ENCODE measurements at places on chromosomes 5 and 9.
A peak's percentile ranks its signal among the peaks of the same experiment; 100 is the strongest.

DNA sequence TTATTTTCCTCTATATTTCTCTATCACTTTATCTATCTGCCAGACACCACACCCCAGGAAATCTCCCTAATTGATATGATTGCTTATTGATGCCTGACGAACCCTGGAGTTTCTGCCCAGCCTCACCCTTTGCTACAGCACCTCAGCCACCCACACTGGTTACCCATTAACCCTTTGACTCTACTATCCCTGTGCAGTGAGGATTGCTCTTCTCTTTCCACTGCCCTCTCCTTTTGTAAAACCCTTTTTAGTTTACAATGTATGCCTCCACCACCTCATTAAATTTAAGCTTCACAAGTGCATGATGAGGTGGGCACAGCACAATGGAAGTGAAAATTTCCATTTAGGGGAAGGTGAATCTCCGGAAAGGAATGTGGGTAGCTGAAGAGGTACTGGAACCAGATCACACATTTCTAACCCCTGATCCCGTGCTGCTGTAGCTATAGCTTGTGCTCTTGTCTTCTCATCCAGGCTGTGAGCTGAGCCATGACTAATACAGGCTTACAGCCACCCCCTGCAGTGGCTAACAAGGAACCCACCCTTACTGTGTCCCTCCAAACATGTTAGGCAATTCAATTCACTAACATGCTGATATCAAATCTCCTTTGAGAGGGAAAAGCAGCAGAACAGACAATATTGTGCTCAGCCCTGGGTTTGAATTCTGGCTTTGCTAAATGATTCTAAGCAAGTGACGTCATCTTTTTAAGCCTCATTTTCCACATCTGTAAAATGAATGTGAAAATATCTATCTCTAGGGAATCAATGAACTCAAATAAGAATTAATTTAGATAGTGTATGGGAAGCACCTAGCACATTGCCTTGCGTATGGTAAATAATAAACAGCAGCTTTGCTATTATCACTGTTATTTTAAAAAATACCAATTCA lies 186.9 kb upstream of the TRIM32 start:
- peak; percentile 87 for DNase-seq

GRCh38 chr5:40665635-40666298 lies 13.9 kb upstream of the PTGER4 start:
- no peak for DNase-seq

DNA sequence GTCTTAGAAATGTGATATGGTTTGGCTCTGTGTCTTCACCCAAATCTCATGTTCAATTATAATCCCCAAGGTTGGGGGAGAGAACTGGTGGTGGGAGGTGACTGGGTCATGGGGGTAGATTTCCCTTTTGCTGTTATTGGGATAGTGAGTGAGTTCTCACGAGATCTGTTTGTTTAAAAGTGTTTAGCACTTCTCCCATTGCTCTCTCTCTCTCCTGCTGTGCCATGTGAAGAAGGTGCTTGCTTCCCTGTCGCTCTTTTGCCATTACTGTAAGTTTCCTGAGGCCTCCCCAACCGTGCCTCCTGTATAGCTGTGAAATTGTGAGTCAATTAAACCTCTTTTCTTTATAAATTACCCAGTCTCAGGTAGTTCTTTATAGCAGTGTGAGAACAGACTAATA lies 203.6 kb downstream of the ASTN2 start:
- no peak for DNase-seq

DNA sequence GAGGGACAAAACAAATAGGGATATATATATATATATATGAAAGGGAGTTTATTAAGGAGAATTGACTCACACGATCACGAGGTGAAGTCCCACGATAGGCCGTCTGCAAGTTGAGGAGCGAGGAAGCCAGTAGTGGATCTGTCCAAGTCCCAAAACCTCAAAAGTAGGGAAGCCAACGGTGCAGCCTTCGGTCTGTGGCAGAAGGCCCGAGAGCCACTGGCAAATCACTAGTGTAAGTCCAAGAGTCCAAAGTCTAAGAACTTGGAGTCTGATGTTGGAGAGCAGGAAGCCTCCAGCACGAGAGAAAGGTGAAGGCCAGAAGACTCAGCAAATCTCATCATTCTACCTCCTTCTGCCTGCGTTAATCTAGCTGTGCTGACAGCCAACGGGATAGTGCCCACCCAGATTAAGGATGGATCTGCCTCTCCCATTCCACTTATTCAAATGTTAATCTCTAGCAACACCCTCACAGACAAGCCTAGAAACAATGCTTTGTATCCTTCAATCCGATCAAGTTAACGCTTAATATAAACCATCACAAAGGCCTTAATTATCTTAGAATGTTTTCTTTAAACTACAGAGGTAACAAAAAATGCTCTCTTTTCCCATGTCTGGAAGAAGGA lies 23.8 kb upstream of the DAB2 start:
- no peak for DNase-seq

GRCh38 chr9:21852754-21853153 lies 50.3 kb downstream of the MTAP start:
- DNase-seq, result no peak

DNA sequence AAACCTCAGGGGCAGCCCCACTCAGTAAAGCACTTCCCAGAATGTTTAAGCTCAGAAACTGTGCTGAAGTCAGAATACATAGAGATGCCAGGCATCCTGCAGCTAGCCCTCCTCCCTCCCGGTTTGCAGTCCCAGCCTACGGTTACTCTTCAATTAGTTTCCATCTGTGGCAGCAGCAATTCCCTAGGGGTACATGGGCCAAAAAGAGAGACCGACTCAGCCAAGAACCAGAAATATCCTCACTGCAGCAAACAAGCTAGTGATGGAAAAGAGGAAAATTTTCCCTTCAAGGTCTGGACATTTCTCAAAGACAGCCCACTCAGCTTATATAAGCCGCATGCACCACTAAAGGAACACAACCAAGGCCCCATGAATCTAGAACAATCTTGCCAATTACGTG lies 89.1 kb upstream of the PPP2R2B start:
- no peak for DNase-seq

DNA sequence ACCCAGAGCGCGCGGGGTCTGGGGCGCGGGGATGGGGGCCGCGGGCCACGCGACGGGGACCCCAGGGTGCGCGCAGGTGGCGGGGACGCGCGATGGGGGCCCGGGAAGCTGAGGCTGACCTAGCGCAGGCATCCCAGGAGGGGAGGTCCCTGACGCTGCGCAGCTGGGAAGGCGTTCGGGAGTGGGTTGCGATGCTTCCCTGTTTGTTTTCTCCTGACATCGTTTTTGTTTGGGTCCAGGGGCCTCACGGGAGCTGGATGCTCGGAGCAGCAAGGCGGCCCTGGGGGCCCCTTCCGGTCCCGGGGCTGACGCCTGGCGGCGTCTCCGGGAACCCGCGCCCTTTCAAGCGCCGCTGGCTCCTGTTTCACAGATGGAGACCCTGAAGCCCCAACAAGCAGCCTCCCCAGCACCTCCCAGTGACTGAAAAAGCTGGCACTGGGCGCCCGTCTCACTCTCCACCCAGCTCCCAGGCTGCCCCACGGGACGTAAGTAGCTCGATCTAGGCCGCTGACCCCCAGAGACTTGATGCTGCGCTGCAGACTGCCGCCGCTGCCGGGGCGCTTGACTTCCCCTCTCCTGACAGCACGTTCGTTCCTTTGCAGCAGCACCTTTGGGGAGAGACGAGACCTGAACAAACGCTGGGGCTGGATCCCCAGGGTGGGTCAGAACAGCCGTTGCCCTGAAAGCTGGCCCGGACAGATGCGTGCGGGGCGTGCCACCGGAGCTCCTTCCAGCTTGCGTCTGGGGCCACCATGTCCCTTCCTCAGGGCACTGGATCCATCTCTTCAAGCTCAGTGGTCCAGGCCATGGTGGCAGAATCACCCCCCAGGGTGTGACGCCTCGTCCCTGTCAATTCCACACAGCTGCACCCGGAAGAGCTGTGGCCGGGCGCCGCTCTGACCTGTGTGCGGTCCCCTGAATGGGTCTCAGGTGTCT lies 593 bp downstream of the BRD3OS start:
- DNase-seq, result peak; percentile 14

DNA sequence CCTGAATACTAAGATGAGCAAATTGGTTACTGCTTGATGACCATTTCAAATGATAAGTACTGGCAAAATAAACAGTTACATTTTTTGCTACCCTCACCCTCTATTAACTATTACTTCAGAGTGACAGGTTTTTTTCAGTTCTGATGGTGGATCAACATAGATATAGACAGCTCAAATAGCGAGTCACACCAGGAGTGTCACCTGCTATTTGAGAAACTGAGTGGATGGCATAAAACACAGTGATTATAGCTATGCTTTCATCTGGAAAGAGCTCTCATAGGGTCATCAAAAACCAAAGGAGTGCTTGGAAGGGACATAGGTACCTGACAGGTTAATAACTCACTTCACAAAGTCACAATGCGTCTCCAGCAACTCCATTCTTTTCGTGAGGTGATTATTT lies 244.5 kb upstream of the C9orf72 start:
- DNase-seq, result no peak

- DNase-seq, result no peak
Measured at GRCh38 chr5:882253-883183, 10.1 kb downstream of the BRD9 start.

- no peak for DNase-seq
Measured at GRCh38 chr9:137055385-137056364, 1.8 kb upstream of the ENTPD2 start.

DNA sequence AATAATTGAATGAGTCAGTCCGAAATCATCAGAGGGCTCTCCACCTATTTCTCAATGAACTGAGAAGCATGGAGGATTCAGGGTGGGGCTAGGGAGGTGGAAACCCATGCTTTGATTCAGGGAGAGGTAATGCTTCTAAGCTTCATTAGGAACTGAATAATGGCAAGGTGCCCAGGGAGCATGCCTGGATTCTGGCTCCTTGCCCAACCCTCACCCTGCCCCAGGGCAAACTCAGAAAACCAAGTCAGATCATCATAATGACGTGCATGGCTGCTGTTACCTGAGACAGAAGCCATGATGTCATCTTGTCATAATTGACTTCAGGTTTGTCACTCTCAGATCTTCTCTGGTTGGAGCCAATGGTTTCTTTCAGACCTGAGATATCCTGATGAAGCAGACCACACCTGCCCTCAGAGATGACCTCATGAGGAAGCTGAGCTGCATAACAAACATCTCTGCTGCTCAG lies 199.6 kb downstream of the SYK start:
- DNase-seq, result no peak

GRCh38 chr5:132375957-132376356 lies 6.4 kb downstream of the SLC22A5 start:
- no peak for DNase-seq

DNA sequence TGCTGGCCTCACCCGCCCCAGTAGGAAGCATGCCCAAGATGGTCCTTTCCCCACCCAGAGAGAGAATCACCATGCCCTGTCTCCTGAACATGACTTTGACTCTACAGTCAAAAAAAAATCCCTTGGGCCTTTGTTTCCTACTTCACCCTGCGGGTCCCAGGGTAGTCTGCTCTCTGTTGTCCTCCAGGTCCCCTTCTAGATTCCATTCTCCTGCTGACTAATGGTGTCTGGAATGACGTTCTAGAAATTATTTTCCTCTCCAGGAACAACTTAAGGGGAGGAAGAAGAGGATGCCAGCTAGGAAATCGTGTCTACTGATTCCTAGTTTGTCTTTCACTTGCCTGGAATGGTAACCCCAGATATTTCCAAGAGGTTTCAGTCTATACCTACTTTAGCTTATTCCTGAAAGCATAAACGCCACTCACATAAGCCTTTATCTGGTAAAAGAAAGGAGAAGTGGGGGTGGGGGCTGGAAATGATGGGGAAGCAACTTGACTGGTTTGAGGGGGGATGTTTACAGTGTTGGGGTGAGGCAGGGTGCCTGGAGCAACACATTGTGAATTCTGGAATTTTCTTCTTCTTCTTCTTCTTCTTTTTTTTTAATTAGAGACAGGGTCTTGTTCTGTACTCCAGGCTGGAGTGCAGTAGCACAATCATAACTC lies 93.9 kb downstream of the SNX18 start:
- peak; percentile 15 for DNase-seq

GRCh38 chr5:172728481-172729241 lies 42.3 kb downstream of the DUSP1 start:
- no peak for DNase-seq

DNA sequence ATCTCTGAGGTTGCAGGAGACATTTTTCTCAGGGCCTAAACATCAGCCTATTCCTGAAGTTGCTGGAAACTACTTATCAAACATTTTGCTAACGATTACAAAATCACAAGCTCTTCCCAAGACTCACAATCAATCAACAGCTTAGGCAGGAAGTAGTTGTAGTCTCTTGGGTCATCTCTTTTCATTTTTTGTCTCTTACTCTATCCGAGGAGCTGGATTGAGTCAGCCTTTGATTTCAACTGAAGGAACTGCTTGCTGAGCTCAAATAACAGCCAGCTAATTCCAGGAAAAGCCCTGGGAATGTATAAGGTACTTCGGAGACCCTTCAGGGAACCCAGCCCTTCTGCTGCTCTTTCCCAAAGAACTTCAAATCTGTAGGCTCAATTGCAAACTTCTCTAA lies 398.9 kb downstream of the PLK2 start:
- DNase-seq, result peak; percentile 23

GRCh38 chr9:16282718-16283117 lies 587.8 kb downstream of the BNC2 start:
- no peak for DNase-seq

GRCh38 chr5:73964352-73964865 lies 338.4 kb downstream of the ARHGEF28 start:
- no peak for DNase-seq

- DNase-seq, result no peak
Measured at GRCh38 chr5:96984506-96985192, 48.8 kb downstream of the LNPEP start.

GRCh38 chr9:135090081-135090480 lies 2.6 kb downstream of the OLFM1 start:
- DNase-seq, result no peak

DNA sequence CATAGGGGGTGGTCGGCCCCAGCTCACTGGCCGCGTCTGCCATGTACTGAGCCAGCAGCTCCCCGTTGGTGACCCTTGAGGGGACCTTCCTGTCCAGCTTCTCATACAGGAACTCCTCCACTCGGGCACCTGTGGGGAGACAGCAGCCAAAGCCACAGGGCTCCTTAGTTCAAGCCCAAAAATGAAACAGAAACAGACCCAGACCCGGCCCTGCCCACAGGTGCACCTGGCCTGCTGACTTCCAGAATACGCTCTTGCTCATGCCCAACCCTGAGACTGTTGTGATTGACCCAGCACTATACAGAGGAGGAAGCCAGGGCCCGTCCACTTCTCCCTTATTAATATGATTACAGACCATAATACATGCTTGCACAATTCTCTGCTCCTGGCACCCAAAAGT lies 7.0 kb downstream of the SH3GLB2 start:
- no peak for DNase-seq

GRCh38 chr9:94685359-94685758 lies 41.1 kb upstream of the AOPEP start:
- DNase-seq, result no peak

All from brain microvascular endothelial cell (primary cell).